ENCODE measurements at places on chromosomes 4 and X.

GRCh38 chrX:51316271-51316670 lies 16.4 kb upstream of the NUDT10 start:
- DNase-seq: no peak

GRCh38 chr4:141464366-141464765 lies 172.0 kb upstream of the IL15 start:
- no peak for DNase-seq

GRCh38 chrX:13520351-13520750 lies 49.0 kb upstream of the EGFL6 start:
- DNase-seq: no peak

DNA sequence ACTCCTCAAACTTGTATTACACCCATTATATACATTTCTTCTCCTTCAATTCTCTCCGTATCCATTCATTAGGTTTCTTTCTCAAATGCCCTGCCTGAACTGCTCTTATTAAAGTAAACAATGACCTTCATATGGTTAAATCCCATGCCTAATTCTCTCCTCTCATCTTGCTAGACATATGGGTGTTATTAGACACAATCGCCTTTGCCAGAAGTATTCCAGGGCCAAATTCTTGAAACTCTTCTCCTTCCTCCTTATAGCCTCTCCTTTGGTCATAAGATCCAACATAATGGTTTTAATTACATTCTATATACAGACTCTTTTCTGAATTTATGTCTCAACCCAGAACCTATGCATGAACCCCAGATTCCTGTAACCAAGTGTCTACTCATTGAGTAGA lies 4.8 kb downstream of the ANXA10 start:
- DNase-seq: no peak

- DNase-seq: no peak
Observed at GRCh38 chr4:31458813-31459212, 738.6 kb downstream of the PCDH7 start.

DNA sequence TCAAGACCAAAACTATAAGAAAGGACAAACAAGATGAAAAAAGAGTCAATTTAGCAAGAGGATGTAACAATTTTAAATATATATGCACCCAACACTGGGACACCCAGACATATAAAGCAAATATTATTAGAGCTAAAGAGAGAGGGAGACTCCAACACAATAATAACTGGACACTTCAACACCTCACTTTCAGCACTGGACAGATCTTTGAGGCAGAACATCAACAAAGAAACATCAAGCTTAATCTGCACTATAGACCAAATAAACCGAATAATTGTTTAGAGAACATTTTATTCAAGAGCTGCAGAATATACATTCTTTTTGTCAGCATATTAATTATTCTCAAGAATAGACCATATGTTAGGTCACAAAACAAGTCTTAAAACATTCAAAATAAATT lies 109.7 kb upstream of the TET2 start:
- DNase-seq: no peak

DNA sequence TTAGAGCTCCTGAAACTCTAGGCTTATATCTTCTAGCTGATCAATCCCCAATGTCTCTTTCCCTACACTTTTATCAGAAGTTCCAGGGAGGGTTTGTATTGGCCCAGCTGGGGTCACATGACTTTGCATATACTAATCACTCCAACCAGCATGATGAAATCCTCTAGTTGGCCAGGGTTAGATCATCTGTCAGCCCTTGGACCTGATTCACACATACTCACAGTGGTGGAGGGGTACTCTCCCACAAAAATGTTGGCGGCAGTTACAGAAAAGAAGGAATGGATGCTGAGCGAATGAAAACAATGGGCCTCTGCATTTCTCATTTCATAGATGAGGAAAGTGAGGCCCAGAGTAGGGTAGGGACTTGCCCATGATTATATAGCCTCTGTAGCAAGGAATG lies 151.1 kb downstream of the PJA1 start:
- no peak for DNase-seq

GRCh38 chr4:161457906-161458305 lies 705.9 kb downstream of the FSTL5 start:
- no peak for DNase-seq

GRCh38 chr4:19698961-19699360 lies 552.7 kb upstream of the SLIT2 start:
- DNase-seq: no peak

- DNase-seq: no peak
Observed at GRCh38 chrX:54950730-54951375, 30.2 kb downstream of the TRO start.

GRCh38 chrX:80799584-80799983 lies 10.1 kb downstream of the BRWD3 start:
- no peak for DNase-seq

DNA sequence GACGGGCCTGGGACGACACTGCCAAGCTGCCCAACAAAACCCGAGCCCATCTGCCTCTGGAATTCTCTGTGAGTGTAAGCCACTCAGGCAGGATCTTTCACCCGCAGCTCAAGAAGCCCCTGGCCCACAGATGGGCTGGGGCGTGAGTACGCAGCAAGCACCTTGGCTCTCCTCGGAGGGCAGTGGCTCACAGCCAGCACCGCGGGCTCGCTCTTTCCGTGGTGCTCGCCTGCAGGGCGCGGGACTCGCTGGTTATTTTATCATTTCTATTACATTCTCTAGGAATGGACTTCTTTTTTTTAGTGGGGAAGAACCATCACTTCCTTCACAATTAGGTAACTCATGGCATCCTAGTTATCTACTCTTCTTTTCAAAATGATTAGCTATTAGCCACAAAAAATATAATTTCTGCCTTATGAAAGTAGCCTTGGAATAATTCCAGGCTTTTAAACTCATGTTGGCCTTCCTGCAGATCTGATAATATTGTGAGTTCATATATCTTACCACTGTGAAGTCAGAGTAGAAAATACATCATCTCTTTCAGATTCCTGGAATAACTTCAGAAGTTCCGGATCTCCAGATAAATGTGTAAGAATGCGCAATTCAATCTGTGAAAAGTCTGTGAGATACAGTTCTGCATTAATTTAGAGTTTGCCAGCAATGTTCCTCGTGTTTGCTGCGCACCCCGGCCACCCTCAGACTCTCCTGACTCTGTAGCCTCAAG lies 68.6 kb downstream of the NAT8L start:
- DNase-seq: no peak

- DNase-seq: no peak
Observed at GRCh38 chr4:175412161-175412560, 399.9 kb downstream of the GPM6A start.

- DNase-seq: no peak
Observed at GRCh38 chrX:145654486-145654885, 163.1 kb upstream of the SLITRK2 start.

- no peak for DNase-seq
Observed at GRCh38 chrX:151031391-151031975, 48.3 kb downstream of the HMGB3 start.

DNA sequence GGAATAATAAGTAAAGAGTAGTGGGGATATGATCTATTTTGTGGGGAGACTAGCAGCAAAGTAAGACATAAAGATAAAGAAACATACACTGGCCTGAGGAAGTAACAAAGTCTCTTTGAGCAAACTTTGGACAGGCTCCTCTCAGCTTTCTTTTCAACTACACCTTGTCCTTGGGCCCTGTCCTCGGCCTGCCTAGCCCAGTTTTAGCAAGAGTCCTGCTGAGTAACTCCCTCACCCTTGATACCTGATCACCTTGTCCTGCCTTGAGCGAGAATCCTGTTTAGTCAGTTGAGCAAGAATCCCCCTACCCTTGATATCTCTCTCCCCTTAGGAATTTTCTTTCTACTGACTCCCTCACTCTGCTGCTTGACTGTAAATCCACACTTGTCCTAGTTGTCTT lies 11.5 kb downstream of the HNRNPH2 start:
- DNase-seq: no peak

GRCh38 chr4:106652095-106652494 lies 283.5 kb upstream of the GIMD1 start:
- DNase-seq: no peak

DNA sequence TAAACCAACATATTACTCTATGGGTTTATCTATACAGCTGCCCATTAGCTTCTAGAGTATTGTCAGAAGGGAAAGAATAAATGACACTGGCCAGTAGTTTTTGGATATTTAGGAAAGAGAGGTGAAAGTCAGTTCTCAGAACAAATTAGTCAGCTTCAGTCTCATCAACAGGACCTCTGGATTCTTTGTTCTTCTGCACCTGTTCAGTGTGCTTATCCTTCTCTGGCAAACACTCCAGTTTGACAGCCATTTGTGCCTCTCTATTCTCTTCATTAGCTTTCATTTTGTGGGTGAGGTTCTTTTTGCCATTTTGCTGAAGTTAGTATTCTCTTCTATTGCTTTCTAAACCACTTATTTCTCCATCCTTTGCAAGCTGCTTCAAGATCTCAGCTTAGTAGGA lies 107.0 kb downstream of the PCDH18 start:
- DNase-seq: no peak

GRCh38 chr4:133130171-133130570 lies 18.9 kb upstream of the PCDH10 start:
- DNase-seq: no peak

- DNase-seq: no peak
Observed at GRCh38 chr4:42845586-42845985, 46.9 kb upstream of the GRXCR1 start.

DNA sequence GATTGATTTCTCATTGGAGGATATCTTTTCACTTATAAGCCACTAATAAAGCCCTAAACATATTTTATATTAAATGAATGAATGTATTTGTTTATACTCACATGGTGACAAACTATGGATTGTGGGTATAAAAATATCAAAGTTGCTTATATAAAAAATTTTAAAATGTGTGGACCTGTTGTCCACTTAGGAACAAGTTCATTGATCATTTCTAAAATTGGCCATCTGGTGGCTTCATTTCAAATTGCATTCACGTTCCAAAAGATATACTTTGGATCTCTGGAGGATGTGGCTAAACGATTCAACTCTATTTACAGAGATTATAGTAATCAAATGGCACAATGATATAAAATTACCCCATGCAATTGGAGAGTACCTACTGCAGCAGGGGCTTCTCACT lies 32.5 kb downstream of the FSTL5 start:
- DNase-seq: peak; percentile 2

- no peak for DNase-seq
Observed at GRCh38 chr4:156598138-156598681, 373.4 kb downstream of the PDGFC start.

DNA sequence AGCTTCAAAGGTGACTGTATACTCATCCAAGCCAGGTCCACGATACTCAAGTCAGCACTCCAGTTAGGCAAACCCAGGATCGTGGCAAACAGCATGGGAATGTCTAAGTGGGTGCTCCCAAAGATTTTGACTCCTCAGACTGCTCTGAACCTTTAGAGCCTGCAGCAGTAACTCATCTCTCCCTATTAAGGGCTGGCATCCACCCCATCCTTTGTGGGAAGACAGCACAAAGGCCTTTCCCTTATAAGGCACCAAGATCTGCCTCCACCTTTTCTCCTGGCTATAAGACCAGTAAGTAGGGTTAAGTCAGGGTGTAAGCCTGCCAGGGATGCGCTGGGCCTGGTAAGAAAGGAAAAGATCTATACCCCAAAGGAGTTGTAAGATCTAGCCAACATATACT lies 23.6 kb upstream of the SLC25A43 start:
- no peak for DNase-seq

DNA sequence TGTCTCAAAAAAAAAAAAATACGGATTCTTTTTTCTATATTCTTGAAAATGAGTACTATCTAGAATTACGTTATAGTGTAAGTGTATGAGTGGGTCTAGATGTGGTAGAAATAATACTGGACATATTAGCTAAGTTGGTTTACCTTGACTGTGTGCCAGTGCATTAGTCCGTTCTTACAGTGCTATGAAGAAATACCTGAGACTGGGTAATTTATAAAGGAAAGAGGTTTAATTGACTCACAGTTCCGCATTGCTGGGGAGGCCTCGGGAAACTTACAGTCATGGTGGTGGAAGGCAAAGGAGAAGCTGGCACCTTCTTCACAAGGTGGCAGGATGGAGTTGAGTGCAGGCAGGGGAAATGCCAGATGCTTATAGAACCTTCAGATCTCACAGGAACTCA lies 92.4 kb downstream of the ARHGAP10 start:
- DNase-seq: no peak

DNA sequence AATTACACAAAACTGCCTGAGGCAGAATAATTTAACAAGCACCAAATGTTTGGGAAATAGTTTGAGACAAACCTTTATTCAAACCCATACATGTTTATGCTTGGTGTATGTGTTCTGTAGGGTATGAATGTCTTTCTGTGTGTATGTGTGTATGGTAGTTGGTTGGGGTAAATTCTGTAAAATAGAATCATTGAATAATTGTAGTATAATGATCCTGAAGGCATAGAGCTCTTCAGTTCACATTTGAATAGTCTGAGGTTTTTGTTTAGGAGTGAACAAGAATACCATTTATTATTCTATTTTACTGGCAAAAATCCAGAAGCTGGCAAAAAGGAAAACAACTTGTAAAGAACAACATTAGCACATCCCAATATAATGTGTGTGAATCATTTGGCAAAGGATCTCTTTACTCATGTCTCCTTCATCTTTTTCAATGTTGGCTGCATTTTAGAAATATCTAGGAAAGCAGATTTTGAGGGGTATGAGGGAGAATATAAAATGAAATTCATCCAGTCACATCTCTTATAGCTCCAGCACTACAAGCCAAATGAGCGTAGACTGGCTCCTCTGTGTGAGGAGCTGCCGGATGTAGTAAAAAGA lies 360.0 kb downstream of the CHIC1 start:
- no peak for DNase-seq

DNA sequence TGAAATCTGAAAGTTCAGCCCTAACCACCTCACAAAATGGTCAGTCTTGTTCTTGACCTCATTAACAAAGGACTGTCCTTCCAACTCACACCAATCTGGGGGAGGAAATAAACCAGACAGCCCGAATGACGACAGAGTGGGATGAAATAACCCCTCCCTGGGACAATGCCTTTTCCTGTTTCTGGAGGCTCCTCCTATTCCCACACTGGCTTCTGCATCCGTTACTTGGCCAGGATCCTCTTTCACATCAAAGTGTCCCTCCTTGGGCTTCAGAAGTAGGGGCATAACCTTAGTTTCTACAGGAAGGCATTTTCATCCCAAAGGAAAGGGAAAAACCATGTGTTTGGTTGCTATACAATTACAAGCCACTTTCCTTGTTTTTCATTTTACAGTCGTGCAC lies 59.8 kb upstream of the RPL34 start:
- DNase-seq: no peak

- DNase-seq: peak; percentile 26
Observed at GRCh38 chrX:140050906-140051305, 85.6 kb upstream of the CXorf66 start.

DNA sequence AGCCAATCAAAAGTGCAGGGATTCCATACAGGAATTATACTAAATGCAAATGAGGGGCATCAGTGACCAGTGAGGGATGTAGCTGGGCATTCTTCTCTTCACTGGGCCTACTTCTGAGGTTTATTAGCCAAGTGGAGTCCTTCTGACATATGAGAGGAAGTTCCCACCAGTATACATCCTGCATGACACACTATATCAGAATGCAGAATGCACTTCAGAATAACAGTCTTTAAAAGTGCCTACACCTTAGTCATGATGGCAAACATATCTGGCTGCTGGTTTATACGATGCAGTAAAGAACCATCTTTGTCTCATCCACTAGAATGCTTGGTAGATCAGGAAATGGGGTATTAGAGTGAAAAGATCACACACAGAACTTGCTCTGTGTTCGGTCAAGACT lies 180.3 kb upstream of the PPARGC1A start:
- peak; percentile 69 for DNase-seq
